ENCODE measurements at places on chromosomes 5 and 9.
A peak's percentile ranks its signal among the peaks of the same experiment; 100 is the strongest.

DNA sequence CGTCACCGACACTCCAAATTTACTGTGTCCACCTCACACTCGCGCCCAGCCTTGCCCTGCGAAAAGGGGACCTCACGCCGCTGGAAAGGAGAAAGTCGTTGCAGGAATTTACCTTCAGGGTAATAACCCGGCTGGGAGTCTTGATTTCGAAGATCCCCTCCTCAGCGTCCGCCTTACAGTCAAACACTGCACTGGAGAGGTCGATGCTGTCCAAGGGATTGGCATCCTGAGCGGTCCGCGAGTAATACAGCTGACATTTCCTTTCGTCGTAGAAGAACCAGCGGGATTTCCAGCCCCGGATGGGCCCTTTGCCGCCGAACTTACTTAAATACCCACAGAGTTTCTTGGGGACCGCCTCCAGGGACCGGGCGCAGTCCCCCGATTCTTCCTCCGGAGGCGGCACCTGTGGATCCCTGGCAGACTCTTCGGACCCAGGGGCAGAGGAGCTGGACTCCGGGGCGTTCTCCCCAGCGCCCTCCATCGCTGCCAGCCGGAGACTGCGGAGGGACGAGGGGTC lies 330 bp downstream of the TBC1D2 start:
- peak; percentile 19 for DNase-seq

- no peak for DNase-seq
Observed at GRCh38 chr5:130720355-130720754, 444.7 kb downstream of the HINT1 start.

- DNase-seq: no peak
Observed at GRCh38 chr5:84213212-84213611, 171.5 kb downstream of the EDIL3 start.

DNA sequence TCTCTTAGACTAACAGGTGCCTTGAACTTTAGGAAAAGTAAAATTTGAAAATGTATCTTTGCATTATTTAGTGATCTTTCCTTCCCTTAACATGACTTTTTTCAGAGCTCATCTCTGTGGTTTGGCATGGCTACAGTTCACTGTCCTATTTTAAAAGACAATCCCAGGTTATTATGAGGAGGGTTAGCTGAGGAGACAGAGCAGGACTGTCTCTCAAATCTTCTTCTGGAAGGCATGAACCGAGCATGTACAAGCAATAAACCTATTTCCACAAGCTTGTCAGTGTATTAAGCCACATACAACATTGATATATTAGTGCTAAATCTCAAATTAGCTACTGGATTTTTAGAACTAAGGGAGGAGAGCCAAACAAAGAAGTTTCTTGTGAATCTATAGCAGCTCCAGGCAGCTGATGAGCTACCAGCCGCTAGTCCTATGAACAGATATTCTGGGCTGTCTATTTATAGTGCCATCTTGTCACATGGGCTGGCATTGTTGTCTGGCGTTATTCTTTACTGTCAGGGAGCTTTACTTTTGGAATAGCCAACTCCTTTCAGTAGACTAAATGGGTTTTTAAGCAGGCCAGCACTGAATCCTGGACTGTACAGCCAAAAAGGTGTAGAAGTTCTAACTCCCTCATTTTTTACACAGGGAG lies 171.2 kb upstream of the ACTBL2 start:
- DNase-seq: no peak

- DNase-seq: no peak
Observed at GRCh38 chr9:70136632-70137031, 93.0 kb downstream of the MAMDC2 start.

GRCh38 chr5:41201082-41201772 lies 12.1 kb downstream of the C6 start:
- DNase-seq: no peak

Measured in NCI-H2227 treated with DMSO at 0.1 percent for 48 hours (cell line).